NCI-H524 (cell line): ENCODE measurements at places on chromosomes 5 and 9.

GRCh38 chr5:83564069-83564749 lies 92.7 kb downstream of the VCAN start:
- no peak for DNase-seq

DNA sequence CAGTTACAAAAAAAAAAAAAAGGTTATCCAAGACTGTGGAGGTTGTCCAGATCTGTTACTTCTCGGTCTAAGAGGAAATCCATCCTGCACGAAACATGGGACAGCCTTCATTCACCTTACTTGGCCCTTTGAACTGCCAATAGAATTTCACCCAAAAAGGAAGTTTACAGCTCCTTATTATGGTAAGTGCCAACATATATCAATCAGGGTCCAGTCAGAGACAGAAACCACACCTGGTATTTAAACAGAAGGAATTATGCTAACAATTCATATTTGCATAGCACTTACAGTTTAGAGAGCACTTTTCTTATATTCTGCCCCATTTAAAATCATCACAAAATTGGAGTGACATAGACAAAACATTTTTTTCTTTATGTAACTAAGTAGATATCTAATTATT lies 93.6 kb upstream of the PTPN3 start:
- no peak for DNase-seq

GRCh38 chr5:160064417-160064810 lies 54.8 kb downstream of the PWWP2A start:
- no peak for DNase-seq

GRCh38 chr9:85553475-85553874 lies 188.3 kb downstream of the AGTPBP1 start:
- no peak for DNase-seq

- no peak for DNase-seq
Observed at GRCh38 chr9:81474125-81474524, 215.2 kb downstream of the TLE1 start.

DNA sequence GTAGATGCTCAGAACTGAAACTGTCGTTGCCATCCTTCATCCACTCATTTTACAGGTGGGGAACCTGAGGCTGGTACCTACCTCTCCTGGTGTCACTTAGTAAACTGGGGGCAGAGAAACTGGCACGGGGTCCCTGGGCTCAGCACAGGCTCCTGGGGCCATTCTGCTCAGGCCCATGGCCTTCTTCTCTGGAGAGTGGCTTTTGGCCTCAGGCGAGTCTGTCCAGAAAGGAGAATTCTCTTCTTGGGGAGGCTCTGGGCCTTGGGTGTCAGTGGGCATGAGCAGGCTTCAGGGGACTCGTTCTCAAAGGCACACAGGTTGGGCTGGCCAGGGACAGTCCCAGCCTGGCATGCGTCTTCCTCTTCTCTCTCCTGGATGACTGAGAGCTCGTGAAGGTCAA lies 24.6 kb downstream of the COL5A1 start:
- DNase-seq, result no peak

GRCh38 chr5:160799184-160799583 lies 52.8 kb downstream of the ATP10B start:
- DNase-seq, result no peak

DNA sequence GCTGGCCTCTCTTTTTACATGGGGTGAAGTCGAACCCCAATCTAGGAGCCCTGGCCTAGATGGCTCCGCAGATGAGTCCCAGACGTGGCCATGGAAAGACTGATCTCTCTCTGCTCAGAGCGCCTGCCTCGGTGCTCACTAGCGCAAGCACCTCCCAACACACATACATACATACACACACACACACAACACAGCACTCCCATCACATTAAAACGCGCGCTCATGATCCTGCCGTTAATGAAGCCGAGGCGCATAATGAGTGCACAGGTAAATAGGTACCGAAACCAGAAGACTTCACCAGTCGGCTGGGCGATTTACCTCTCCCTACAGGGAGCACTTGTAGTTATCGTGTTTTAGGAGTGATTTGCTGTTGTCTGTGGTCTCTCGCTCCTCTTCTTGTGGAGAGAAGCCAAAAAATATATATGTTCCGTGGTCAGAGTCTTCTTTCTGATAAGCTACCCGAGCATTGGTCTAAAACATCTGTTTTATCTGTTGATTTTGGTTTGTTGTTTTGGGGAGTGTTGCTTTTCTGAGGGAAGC lies 207.7 kb downstream of the MEF2C start:
- DNase-seq, result peak; percentile 75

DNA sequence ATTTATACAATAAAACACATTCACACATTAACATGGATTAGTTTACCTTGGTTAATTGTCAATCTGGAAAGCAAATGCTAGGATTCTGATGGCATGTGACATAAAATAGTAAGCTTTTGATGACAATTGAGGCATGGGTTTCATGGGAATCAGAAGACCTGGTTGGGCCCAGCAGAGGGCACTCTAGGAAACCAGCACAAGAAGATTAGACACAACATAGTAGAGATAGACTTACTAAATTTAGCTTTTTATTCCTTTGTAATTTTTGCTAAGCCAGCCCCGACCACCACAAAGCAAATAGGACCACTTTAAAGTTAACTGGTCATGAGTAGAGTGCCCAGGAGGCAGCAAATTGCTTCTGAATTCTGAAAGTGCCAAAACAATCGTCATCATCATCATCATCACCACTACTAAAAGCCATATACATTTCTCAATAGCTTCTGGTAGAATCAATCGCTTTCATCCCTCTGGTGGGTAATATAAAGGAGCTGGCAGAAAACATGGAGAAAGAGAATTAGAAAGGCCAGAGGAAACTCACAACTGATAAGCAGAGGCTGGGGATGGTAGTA lies 163.2 kb downstream of the ARRDC3 start:
- no peak for DNase-seq

- DNase-seq, result no peak
Observed at GRCh38 chr9:35682051-35682450, 7.7 kb downstream of the TPM2 start.

DNA sequence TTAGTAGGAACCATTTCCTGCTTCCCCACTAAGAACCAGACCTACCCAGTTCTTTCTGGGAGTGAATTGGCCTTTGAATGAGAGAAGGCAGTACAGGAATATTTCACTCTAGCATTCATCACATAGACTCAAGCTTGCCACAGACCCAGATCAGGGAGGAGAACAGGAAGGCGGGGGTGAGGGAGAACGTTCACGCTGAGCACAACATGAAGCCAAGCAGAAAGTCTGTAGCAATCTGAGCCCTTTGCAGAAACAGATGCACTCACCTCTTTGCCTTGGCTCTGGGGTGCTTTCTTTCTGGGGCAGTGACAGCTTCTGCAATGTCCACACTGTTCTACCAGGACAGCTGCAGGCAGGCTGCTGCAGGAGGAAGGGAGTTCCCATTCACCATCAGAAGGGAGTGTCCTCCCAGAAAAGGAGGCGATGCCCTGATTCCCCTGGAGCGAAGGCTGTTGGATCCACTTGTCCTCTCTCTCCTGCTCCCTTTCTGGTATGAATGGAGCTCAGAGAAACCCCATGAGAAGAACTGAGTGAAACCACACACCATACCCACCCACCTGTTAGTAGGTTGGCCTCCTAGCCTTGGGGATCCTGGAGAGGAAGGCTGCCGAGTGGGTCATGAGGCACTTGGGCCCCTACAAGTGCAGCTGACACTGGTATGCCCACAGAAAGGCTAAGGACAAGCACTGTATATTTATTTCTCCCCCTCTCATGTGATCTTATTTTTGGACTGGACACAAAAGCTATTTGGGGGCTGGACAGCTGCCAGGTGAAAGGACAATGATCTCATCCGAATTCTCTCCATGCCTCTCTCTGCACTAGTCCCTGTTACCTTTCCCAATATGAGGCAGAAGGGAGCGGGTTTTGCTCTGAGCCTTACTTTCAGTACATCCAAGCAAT lies 11.7 kb upstream of the FGF1 start:
- no peak for DNase-seq

- DNase-seq, result peak; percentile 72
Observed at GRCh38 chr9:19405771-19406170, 3.0 kb upstream of the ACER2 start.

DNA sequence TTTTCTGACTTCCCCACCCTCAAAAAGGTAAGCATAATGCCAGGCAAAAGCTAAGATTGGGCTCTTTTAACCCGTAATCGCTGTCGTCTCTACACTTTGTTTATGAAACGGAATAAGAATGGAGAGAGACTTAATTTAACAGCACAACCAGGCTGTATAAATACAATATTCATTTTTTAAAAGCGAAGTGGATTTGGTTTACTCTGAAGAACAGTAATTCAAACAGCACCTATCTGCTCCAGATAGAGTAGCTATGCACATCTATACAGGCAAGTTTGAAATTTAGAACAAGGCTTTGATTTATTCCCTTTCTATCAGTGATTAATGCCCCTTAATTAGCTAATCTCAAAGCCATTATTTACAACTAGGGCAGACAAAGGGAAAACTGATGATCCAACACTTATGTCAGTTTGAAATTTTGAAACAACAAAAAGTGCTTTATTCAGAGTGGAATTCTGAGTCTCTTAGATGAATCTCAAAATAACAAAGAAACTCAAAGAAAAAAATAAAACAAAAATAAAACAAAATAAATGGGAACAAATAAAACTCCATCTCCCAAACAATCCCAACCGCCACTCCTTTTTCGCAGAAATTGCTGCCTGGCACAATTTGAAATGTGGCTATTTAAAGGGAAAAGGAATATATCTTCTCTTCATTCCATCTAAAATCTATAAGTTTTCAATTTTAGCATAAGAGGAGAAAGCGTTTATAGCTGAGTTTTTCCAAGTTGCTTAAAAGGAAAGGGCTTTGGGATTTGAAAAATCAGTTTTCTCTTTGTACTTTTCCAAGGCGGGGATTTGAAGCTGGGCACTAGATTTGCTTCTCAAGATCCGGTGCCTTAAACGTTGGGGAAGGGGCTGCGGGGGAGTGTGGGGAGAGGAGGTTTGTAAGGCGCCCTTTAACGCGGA lies 298.6 kb downstream of the PARP8 start:
- no peak for DNase-seq

GRCh38 chr9:108477529-108478006 lies 378.2 kb downstream of the ACTL7B start:
- DNase-seq, result no peak

GRCh38 chr5:139664727-139665351 lies 16.7 kb downstream of the CXXC5 start:
- no peak for DNase-seq

- DNase-seq, result no peak
Observed at GRCh38 chr5:173339286-173339685, 11.1 kb upstream of the STC2 start.

DNA sequence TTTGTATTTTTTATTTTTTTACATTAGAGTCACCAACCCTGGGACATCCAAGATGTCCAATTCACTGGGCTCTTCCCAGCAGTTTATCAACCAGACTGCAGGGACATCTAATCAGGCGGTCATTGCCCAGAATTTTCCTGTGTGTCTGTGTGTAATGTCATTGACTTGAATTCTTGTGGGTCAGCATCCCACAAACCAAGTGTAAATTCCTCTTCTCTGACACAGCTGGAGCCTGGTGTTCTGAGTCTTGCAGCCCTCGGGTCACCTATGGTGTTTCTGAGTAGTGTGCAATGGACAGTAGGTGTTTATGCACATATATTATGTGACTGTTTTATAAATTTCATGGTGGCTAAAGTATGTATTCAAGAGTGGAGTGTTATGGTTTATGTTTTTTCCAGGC lies 815.7 kb downstream of the SEMA5A start:
- DNase-seq, result no peak

GRCh38 chr5:61640179-61641021 lies 308.3 kb downstream of the ZSWIM6 start:
- no peak for DNase-seq

DNA sequence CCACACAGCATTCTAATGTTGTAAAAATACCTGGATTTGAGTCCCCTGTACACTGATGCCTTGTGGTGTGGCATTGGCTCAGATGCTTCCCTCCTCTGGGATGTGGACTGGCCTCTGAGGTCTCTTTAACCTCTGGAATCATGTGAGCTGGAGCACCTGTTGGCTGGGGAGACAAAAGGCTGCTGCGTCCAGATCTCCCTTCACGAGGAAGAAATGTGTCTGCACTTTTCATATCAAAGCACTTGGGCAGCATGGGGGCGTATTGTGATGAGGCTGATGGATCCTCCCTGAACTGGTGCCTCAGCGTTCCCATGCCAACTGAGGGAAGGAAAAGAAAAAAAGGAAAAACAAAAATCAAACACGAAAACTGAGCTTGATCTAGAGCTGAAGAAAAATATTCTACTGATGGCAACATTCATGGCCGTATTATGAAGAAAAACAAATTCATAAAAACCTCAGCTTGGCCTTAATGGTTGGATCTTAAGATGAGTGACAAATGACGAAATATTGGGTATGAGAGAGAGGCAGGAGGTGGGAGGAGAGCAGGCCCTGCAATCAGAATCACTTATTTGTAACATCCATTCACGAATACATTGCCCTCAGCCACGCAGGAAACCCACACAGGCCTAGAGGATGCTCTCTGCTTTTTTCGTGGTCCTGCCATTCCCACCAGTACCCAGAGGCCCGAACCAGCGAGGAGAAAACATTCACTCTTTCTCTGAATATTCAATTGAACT lies 26.2 kb downstream of the GRIA1 start:
- DNase-seq, result no peak

- DNase-seq, result no peak
Observed at GRCh38 chr5:155897761-155898160, 429.2 kb upstream of the SGCD start.

GRCh38 chr9:73869264-73869663 lies 627.9 kb upstream of the RORB start:
- no peak for DNase-seq

- no peak for DNase-seq
Observed at GRCh38 chr9:132049323-132049882, 30.3 kb downstream of the MED27 start.

DNA sequence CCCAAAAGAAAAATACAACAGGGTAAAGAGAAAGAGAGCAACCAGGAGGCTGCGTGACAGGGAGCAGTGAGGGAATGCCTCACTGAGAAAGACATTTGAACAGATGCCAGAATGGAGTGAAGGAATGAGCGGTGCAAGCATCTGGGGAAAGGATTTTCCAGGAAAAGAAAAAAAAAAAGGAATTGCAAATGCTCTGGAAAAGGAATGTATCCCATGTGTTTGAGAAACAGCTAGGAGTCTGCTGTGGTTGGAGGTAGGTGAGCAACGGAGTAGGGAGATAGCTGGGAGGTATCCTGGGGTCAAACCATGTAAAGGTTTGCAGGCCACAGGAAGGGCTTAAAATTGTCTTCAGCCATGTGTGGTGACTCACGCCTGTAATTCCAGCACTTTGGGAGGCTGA lies 23.6 kb upstream of the CEMIP2 start:
- no peak for DNase-seq

GRCh38 chr9:109769250-109769649 lies 10.7 kb upstream of the PALM2AKAP2 start:
- peak; percentile 84 for DNase-seq

- no peak for DNase-seq
Observed at GRCh38 chr5:138963763-138964371, 88.7 kb upstream of the LRRTM2 start.

GRCh38 chr5:121968910-121969607 lies 7.3 kb downstream of the SRFBP1 start:
- DNase-seq, result no peak
